ENCODE measurements at places on chromosomes 2 and 18. TPM values are rescaled to one million over a fixed set of nuclear protein-coding genes. Genes with fewer than 3 reads are reported as not detected.
A peak's percentile ranks its signal among the peaks of the same experiment; 100 is the strongest.

Gene TET3
- 24.7 TPM for total RNA-seq

Gene FBXO36
- 3.4 TPM for total RNA-seq

Gene FHOD3
- 7.0 TPM for total RNA-seq

Gene HK2
- total RNA-seq = 51.3 TPM

Gene KCNJ3
- total RNA-seq = not detected

Gene RNF181
- 122 TPM for total RNA-seq

DNA sequence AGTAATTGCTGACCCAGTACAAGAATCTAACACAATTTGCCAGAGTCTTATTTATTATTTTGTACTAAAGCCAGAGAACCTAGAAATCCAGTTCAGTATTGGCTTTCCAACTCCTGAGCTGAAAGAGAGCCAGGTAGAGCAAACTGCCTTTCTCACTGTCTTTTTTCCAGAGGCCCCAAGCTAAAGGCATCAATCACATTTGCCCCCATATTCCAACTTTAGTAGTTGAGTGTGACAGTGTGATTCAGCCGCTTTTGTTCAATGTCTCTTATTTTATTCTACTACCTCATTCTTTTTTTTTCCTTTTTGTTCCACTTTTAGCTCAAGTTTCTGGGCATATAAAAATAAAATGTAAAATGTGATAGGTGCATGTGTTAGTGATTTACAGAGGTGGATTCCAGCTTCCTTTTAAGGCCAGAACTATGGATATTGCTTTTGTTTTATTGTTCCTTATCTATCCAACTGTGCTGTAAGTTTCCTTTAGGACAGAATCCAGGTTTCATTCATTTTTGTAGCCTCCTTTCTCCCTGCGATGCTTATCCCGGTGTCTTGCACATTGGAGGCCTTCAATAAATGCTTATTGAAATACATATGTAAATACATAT lies 153.0 kb downstream of the ZEB2 start:
- DNase-seq = no peak
- no peaks in the 10 kb centered on the region for H3K4me1 ChIP-seq
- no peaks in the 10 kb centered on the region for H3K27me3 ChIP-seq
- H3K27ac ChIP-seq = no peak overlapping the region
- no peak overlapping the region for H3K4me3 ChIP-seq

- H3K27me3 ChIP-seq = no peaks in the 10 kb centered on the region
- no peak for DNase-seq
- no peak overlapping the region for H3K4me3 ChIP-seq
These were observed 16.1 kb downstream of the COLEC11 start for GRCh38 chr2:3610881-3611505.

DNA sequence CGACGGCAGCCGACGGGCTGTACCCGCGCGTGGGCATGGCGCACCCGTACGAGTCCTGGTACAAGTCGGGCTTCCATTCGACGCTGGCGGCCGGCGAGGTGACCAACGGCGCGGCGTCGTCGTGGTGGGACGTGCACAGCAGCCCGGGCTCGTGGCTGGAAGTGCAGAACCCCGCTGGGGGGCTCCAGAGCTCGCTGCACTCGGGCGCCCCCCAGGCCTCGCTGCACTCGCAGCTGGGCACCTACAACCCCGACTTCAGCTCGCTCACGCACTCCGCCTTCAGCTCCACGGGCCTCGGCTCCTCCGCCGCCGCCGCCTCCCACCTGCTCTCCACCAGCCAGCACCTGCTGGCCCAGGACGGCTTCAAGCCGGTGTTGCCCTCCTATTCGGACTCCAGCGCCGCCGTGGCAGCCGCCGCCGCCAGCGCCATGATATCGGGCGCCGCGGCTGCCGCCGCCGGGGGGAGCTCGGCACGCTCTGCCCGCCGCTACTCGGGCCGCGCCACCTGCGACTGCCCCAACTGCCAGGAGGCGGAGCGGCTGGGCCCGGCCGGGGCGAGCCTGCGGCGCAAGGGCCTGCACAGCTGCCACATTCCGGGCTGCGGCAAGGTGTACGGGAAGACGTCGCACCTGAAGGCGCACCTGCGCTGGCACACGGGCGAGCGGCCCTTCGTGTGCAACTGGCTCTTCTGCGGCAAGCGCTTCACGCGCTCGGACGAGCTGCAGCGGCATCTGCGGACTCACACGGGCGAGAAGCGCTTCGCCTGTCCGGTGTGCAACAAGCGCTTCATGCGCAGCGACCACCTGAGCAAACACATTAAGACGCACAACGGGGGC lies 2.0 kb downstream of the SP9 start:
- no peak overlapping the region for H3K27ac ChIP-seq
- H3K27me3 ChIP-seq = peaks cover 68% of the 10 kb centered on the region
- peak overlapping the region; percentile 89 for H3K4me3 ChIP-seq
- H3K36me3 ChIP-seq = no peaks in the 10 kb centered on the region
- H3K4me1 ChIP-seq = no peaks in the 10 kb centered on the region

DNA sequence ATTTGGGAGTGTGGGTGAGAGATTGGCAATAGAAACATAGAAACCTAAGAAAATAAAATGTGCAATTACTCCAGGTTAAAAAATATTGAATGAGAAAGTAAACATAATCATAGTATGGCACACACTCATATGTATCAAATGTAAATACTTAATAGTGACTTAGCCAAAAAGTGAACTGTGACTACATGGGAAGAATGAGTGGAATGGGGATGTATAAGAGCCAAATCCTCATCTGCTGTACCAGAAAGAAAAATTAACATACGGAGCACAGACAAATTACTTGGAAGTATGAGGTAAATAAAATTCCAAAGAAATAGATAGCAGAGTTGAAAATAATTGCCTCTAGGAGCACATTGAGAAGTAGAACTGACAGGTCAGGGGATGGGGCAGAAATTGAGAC lies 4.0 kb downstream of the FLACC1 start:
- no peak overlapping the region for H3K27ac ChIP-seq
- H3K4me3 ChIP-seq = no peak overlapping the region
- H3K36me3 ChIP-seq = no peaks in the 10 kb centered on the region
- H3K4me1 ChIP-seq = no peaks in the 10 kb centered on the region
- H3K27me3 ChIP-seq = no peaks in the 10 kb centered on the region

DNA sequence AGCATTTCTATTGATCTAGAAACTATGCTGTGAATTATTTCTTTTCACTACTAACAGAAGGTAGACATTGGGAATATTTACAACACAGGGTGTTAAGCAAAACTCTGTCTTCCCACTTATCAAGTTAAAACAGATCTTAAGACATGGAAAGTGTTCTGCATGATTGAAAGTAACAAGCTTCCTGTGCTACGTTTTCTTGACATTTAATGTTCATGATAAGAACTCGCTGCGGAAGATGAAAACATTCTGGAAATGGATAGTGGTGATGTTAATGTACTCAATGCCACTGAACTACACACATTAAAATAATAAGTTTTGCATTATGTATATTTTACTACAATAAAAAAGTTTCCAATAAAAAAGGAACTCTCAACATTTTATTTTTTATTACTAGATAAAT lies 74.4 kb upstream of the SCN7A start:
- no peaks in the 10 kb centered on the region for H3K36me3 ChIP-seq
- no peak overlapping the region for H3K27ac ChIP-seq
- no peak overlapping the region for H3K4me3 ChIP-seq
- no peaks in the 10 kb centered on the region for H3K27me3 ChIP-seq

DNA sequence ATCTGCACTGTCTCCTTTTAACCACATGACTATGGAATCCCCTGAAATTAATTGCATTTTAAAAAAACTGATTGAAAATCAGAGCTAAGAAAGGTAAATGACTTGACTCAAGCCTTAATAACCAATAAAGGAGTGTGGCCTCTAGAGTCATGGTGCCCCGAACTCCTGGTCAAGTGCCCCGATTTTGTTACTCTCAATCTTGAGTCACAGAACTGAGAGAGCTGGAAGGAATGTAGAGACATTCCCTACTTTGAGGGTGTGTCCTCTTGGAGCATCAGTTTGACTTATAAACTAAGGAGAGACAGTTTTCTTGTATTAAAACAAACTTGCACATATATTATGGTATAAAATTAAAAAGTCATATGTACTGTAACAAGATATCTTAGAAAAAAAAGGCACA lies 2.4 kb downstream of the WDR43 start:
- no peaks in the 10 kb centered on the region for H3K27me3 ChIP-seq
- no peak overlapping the region for H3K27ac ChIP-seq
- DNase-seq = no peak
- H3K4me3 ChIP-seq = peak overlapping the region; percentile 92
- peaks cover 2% of the 10 kb centered on the region for H3K4me1 ChIP-seq

DNA sequence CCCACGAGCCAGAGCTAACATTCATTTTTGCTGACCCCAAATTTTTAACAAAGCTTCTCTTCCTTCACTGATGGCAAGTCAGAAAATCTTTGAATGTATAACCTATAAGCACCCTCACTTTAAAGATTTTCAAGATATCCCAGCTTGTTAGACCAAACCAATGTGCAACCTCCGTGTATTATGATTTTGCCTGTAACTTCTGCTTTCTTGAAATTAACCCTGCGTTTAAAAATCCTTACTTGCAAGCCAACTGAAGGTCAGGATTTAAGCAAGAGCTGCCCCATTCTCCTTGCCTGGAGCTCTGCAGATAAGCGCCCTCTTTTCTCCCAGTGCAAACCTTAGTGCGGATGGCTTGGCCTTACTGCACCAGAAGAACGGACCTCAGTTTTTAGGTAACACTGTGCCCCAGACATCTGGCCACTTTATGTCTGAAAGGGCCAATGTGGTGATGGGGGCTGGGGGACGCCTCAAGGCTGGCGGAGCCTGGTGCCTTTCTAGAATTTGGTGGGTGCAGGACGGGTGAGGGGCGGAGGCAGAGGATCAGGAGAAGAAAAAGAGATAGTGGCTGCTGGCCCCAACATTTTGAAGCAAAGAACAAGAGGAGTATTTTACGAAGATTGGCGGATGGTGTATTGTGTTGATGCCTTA lies 805 bp upstream of the TNFRSF11A start:
- no peak overlapping the region for H3K27ac ChIP-seq
- H3K4me1 ChIP-seq = peaks cover 8% of the 10 kb centered on the region
- peaks cover 10% of the 10 kb centered on the region for H3K27me3 ChIP-seq
- H3K4me3 ChIP-seq = peak overlapping the region; percentile 67
- H3K36me3 ChIP-seq = no peaks in the 10 kb centered on the region
- DNase-seq = no peak

- H3K27ac ChIP-seq = no peak overlapping the region
- H3K27me3 ChIP-seq = no peaks in the 10 kb centered on the region
- no peaks in the 10 kb centered on the region for H3K36me3 ChIP-seq
- H3K4me3 ChIP-seq = no peak overlapping the region
- H3K4me1 ChIP-seq = no peaks in the 10 kb centered on the region
- DNase-seq = no peak
These were observed 232.0 kb downstream of the ANAPC1 start for GRCh38 chr2:111652038-111652437.

GRCh38 chr2:134522496-134523455 lies 196.0 kb downstream of the TMEM163 start:
- no peak overlapping the region for H3K27ac ChIP-seq
- peaks cover 4% of the 10 kb centered on the region for H3K4me1 ChIP-seq
- no peaks in the 10 kb centered on the region for H3K36me3 ChIP-seq
- no peak overlapping the region for H3K4me3 ChIP-seq
- DNase-seq = no peak

DNA sequence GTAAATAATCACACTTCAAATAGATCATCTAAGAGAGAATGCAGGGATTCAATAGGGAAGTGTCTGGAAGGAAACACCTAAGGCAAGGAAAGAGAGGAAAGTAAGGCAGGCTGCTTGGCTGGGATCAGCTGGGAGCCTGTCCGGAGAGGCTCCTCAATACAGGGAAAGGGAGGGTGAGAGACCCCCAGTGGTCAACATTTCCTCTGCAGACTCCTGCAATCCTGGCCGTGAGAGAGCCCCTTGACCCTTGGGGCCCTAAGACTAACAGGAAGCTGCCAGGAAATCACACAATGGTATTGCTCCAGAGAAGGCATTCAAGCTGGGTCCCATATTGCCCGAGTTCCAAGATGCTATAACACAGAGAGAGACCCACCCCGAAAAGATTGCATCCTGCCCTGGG lies 549.4 kb downstream of the NYAP2 start:
- H3K4me3 ChIP-seq = no peak overlapping the region
- no peak overlapping the region for H3K27ac ChIP-seq
- no peaks in the 10 kb centered on the region for H3K27me3 ChIP-seq
- H3K4me1 ChIP-seq = no peaks in the 10 kb centered on the region
- peak; percentile 63 for DNase-seq

DNA sequence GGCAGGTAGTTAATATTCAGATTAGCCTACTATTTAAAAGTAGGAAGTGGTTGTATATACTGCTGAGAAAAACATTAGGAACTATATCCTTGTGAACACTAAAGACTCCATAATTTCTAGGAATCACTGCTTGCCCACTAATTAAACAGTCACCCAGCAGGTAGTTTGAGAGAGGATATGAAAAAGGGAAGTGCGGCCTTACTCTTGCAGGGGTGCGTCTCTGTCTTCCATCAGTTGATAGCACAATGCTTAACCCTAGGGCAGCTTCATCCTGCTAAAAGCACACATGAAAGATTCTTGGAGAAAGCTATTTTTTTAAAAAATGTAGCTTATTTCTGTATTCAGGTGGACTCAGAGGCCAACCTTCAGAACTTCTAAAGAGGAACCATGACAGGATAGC lies 53.1 kb upstream of the ATP5MC3 start:
- H3K36me3 ChIP-seq = peaks cover 10% of the 10 kb centered on the region
- H3K4me1 ChIP-seq = no peaks in the 10 kb centered on the region
- no peak for DNase-seq
- no peak overlapping the region for H3K4me3 ChIP-seq
- no peak overlapping the region for H3K27ac ChIP-seq

- no peak for DNase-seq
- no peaks in the 10 kb centered on the region for H3K27me3 ChIP-seq
- H3K4me1 ChIP-seq = no peaks in the 10 kb centered on the region
- H3K27ac ChIP-seq = no peak overlapping the region
These were observed 316.3 kb upstream of the LRRTM4 start for GRCh38 chr2:77838441-77838840.

DNA sequence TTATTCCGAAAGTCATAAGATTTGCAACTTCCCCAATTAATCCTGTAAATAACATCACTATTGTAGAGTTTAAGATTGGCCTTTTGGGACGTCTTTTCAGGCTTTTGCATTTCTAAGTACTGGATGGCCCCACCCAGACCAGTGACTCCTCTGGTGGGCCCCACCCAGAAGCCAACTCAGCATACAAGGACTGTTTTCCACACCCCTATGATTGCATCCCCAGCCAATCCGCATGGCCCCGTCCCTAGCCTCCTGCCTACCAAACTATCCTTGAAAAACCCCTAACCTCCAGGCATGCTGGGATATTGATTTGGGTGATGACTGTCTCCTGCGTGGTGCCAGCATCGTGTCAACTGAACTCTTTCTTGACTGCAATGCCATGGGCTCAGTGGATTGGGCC lies 24.5 kb upstream of the TGIF1 start:
- no peaks in the 10 kb centered on the region for H3K4me1 ChIP-seq
- H3K4me3 ChIP-seq = no peak overlapping the region
- DNase-seq = no peak
- H3K36me3 ChIP-seq = no peaks in the 10 kb centered on the region
- H3K27me3 ChIP-seq = no peaks in the 10 kb centered on the region

GRCh38 chr2:172179045-172179701 lies 76.5 kb upstream of the DLX2 start:
- H3K27ac ChIP-seq = no peak overlapping the region
- no peak for DNase-seq
- H3K27me3 ChIP-seq = no peaks in the 10 kb centered on the region
- H3K4me1 ChIP-seq = peaks cover 3% of the 10 kb centered on the region
- no peaks in the 10 kb centered on the region for H3K36me3 ChIP-seq
- H3K4me3 ChIP-seq = no peak overlapping the region

Data from H9 (cell line).